ENCODE measurements at places on chromosomes 6 and 20.

DNA sequence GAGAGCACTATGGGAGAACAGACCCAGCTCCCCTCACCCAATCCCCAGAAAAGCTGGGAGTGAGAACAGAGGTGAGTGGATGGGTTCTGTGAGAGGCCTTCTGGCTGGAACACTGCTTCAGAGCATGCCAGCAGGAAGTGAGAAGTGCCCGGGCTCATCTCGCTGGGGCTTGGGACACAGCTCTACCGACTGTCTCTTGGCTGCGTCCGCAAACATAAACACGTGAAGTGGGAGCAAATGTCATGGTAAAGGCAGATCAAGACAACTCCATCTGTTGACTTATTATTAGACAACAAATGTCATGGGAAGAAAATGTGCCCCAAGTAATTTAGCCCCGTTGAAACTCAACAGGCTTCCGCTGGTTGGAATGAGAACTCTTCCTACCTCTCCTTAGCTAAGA, 25.9 kb downstream of the GNAS-AS1 start:
- no peak for DNase-seq

- no peak for DNase-seq
Observed at GRCh38 chr6:139325125-139325524, 33.3 kb upstream of the TXLNB start.

- no peak for DNase-seq
Observed at GRCh38 chr6:15335385-15335784, 89.5 kb downstream of the JARID2 start.

DNA sequence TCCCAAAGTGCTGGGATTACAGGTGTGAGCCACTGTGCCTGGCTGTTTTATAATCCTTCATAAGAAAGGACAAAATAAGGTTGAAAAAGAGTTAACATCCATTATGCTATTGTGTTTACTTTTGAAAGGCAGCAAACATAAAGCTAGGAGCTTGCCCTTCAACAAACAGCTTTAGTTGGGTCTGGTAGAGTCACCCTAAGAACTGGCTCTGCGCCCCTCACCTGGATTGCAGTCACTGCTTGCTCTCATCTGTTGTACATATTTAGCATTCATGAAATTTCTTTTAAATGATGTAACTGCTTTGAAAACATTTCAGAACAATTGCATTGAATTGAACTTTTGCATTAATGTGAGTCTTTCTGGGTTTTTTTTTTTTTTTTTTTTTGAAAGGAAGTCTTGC, 38.9 kb downstream of the JARID2 start:
- no peak for DNase-seq

- no peak for DNase-seq
Observed at GRCh38 chr6:161235776-161236633, 37.9 kb downstream of the AGPAT4 start.

DNA sequence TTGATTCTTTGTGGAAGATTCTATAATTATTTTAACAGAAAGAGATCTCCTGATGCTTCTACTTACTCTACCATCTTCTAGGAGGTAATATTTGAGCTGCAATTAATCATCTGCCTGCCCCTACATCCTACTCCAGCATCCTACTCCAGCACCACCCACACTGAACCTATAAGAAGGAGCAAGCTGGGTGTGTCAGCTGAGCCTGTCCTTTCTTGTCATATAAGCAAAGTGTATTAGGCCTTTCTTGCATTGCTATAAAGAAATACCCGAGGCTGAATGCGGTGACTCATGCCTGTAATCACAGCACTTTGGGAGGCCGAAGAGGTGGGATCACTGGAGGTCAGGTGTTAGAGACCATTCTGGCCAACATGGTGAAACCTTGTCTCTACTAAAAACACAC, 84.2 kb upstream of the ARG1 start:
- no peak for DNase-seq

- no peak for DNase-seq
Observed at GRCh38 chr6:41626917-41627316, 11.4 kb upstream of the MDFI start.

GRCh38 chr20:60363698-60364097, 405.5 kb downstream of the CDH26 start:
- no peak for DNase-seq

DNA sequence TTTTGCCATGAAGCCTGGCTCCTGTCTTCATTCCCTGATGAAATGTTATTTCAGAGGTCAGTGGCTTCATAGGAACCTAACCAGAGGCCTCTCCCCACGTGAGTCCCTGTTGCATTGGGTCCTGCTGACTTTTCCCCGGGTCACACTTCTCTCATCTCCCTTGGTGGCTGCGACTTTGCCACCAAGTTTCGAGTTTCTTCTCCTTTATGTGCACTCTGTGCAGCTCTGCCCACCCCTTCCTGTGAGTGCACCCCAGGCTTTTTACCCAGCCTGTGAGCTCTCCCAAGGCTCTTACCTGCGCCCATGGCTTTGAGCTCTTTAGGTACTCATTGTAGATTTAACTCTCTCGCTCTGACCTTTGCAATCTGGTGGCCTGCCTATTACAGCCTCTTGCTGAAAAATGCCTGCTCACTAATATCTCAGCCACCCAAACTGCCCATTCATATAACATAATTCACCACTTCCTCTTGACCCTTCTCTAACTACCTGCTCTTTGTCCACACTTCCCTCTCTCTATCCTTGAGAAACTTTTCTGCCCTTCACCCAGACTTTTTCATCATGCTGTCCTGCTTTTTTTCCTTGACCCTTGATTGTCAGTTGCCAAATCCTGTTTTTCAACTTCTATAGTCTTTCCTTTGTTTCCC, 105.9 kb downstream of the SASH1 start:
- no peak for DNase-seq

Data from stimulated activated CD8-positive, alpha-beta memory T cell treated with anti-CD3 and anti-CD28 coated beads, Interleukin-15, amount 100 ng/mL, for 24 hours (primary cell).